PC-3 (cell line): ENCODE measurements at places on chromosomes 12 and 14. TPM values are rescaled to one million over a fixed set of nuclear protein-coding genes. Genes with fewer than 3 reads are reported as not detected.

GRCh38 chr14:74542056-74542685 is 48.6 kb downstream of the ISCA2 start:
- DNase-seq = no peak

NGB gene
- total RNA-seq = not detected in 2 replicates

CLEC2B gene
- not detected in 2 replicates for total RNA-seq

DNA sequence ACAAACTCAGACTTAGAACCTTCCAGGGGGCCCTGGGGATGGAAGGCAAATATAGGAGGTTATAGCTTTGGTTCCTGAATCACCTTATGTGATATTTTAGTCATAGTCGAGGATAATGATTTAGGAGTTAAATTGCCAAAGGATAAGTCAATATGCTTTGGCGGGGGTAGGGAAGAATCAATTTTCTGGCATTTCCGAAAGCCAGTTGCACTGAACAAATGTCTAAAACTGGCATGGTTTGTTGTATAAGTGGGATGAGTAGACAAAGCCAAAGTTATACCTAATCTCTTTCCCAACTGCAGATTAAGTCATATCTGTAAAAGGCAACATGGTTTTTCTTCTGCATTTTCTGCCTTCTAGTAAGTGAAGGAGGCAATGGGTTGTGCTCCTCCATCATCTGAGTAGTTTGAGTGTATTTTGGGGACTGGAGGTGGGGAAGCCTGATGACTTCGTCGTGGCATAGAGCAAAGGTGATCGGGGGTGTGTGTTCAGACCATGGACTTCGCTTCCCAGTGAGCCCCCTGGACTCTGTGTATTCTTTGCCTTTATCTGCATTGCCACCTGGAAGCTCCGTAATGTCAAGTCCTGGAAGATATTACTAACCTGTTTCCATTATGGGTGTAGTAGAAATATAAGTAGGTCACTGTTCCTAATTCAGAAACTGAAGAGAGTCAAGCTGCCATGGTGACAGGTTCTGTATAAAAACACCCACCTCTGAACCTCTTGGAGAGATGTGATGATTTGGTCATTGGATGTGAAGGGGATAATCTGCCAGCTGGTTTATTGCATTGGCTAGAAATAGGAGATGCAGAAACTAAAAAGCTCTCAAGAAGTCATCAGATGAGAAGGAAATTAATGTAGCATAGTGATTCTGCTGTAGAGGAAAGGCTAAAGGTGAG is 24.5 kb downstream of the PPFIBP1 start:
- peak; percentile 35 for DNase-seq

- no peak for DNase-seq
Measured at GRCh38 chr12:78176643-78177042, 345.9 kb downstream of the NAV3 start.

DNA sequence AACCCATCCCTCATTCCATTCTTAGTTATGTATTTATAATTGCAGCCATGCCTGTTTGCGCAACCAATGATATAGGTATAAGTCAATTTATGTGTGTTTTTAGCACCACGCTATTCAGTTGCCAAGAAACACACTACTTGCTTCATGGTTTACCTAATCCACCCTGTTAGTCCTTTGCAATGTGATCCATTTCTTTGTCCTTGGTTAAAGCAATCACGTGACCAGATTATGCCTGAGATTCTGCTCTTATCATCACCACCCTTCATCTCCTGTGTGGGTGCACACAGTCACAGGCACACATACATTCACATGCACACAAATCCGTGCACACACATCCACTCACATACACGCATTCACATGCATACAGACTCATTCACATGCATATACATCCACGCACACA is 52.3 kb upstream of the KCNA5 start:
- DNase-seq = no peak

- DNase-seq = no peak
Measured at GRCh38 chr14:99664058-99664936, 19.4 kb downstream of the HHIPL1 start.

DNA sequence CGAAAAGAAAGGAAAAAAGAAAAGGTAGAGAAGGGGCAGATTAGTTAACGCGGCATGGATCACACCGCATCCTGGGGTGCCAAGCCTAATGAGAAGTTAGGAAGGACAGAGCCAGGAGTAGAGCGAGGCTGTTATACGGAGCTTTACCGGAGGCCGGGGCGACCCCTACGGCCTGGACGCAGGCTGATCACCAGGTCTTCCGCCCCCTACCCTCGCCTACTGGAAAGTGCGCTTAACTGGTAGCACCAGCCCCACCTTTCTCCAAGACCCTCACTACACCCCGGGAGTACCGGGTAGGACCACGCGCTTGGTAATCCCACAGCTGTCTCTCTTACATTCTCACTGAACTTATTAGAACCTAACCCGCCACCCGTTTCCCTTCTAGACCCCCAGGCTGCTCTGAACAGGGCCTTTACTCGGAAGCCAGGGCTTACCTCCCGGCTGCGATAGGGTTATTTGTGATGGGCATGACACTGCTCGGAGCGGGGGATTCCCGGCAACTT is 33.8 kb downstream of the WBP11 start:
- no peak for DNase-seq

- no peak for DNase-seq
Measured at GRCh38 chr12:75628916-75629315, 117.5 kb upstream of the KRR1 start.

GRCh38 chr14:69886453-69887242 is 7.4 kb downstream of the SMOC1 start:
- peak; percentile 6 for DNase-seq

DNA sequence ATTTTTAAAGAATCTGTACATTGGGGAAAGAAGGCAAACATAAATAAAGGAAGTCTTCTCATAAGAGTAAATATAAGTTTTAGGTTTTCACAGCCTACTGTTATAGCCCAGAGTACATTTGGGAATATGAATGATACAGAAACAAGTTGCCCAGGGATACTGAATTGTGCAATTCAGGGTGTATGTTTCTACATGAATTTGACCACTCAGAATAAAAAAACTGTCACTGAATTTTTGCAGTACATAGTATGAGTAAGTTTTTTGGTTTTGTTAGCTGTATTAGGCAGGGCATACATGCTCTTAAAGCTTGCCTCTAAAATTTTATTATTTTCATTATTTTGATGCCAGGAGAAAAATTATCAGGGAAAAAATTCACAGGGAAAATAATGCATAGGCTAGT is 6.6 kb upstream of the PCNX4 start:
- no peak for DNase-seq

MANSC4 gene
- total RNA-seq = 1.9 and 4.1 TPM in 2 replicates

DNA sequence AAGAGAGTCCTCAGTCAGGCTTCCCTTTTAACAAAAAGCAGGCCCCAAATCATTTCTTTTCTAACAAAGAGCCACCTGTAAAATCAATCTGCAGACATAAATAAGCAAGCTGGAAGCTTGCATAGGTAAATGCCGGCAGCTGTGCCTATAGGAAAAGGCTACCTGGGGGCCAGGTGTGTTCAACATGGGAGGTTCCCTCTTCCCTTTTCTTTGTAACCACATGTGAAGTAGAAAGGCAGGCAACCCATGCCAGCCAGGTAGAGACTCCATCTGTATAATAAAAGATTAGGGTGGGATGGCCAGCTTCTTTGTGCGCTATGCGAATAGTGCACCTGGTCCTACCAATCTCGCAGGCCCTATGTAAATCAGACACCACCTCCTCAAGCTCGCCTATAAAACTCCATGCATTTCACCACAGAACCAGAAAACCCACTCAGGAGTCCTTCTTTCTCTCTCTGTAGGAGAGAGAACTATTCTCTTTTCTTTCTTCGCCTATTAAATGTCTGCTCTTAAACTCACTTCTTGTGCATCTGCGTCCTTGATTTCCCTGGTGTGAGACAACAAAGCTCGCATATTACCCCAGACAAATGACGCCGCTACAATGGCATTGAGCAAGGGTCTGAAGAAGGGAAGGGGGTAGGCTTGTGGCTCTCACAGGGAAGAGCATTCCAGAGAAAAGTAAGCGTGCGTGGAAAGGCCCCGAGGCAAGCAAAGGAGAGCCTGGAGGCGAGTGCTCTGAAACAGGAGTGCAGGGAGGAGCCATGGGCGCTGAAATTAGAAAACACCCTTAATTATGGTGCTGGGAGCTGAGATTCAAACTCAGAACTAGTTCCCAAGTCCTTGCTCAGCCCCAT is 67.2 kb downstream of the TTC9 start:
- no peak for DNase-seq

GRCh38 chr12:57621497-57622292 is 10.5 kb downstream of the ARHGEF25 start:
- peak; percentile 44 for DNase-seq

CIROP gene
- total RNA-seq = not detected in 2 replicates

DNA sequence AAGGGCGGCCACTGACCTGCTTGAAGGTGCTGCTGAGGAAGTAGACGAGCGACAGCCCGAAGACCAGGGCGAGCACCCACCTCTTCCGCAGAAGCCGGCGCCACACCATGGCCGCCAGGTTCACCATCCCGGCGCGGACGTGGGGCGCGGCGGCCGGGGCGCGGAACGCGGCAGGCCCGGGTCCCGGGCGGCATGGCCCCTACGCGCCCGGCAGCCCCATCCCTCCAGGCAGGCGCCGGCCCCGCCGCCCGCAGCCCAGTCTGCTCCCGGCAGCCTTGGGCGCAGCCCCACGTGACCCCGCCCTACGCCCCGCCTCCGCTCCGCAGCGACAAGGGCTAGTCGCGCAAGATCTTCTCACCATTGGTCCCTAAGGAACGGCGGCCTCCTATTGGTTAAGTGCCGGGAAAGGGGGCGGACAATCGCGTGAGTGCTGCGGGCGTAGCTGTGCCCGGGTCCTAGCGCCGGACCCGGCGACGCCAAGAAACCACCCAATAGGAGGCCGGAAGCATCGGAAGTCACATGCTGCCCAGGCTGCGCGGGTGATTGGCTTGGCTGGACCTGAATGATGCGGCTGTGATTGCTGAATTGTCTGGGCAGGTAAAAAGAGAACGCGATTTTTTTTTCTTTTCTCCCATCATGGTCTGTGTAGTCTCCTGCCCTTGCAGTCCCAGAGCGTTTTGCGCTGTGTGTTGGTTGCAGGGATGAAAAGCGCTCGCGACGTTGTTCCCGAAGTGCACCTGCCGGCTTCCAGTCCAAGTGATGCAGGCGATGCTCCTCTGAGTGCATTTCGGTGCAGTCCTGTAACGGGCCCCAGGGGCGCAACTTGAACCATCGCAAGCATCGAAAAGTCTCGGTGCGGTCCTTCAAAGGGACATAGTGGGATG is at the start of the genes RNFT2 and SPRING1:
TSS of gene RNFT2 (plus strand) at position 542 of the 884 bp plus-strand sequence. CDS start 2,183 bp downstream, outside the sequence.
TSS of gene SPRING1 (minus strand) at position 296 of the 884 bp plus-strand sequence. CDS start at position 127, 169 bp downstream.
- DNase-seq = peak; percentile 99

RPL10L gene
- not detected in 2 replicates for total RNA-seq

DNA sequence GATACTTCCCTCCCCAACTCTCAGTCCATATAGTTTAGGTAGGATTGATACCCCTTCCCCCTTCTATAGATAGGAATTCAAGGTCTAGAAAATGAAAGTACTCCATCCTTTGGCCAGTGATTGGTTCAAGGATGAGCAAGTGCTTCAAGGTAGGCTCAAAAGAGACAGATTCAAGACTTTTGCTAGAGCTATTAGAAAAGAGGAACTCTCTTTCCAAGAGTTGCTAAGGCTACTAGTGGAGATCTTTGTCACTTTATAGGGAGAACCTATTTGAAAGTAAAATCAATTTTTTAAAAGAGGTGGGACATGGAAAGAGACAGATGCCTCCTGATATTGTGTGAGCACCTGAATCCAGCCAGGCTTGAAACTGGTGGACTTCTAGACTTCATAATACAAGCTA is 17.5 kb downstream of the POLE2 start:
- no peak for DNase-seq

DNA sequence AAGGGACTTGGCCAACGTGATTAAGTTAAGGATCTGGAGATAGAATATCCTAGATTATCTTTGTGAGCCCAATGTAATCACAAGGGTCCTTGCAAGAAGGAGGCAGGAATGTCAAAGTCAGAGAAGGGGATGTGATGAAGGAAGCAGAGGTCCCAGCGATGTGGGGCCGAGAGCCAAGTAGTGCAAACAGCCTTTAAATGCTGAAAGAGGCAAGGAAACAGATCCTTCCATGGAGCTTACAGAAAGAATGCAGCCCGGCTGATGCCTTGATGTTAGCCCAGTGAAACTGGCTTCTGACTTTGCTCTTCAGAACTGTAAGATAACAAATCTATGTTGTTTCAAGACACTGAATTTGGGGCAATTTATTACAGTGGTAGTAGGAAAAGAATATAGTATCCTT is 74.9 kb downstream of the NEDD1 start:
- no peak for DNase-seq

DNA sequence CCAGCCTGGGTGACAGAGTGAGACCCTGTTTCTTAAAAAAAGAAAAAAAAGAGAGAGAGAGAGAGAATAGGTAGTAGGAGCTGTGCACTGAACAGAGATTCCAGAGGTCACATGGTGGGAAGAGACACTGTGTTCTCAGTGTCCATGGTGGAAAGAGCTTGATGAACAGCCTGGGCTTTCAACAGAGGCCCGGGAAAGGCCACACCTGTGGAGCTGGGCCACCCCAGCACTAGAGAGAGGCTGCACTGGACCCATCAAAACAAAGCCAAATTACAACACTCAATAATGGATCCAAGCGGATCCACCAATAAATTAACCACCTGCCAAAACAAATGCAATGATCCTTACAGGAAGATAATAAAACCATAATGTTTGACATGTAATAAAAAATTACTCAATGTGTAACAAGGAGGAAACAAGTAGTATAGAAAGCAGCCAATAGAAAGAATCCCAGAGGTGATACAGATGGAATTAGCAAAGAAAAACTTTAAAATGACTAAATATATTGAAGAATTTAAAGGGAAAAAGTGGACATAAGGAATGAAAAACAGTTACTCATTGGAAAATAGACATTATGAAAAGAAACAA is 44.8 kb upstream of the BCL2L14 start:
- DNase-seq = no peak

- DNase-seq = no peak
Measured at GRCh38 chr12:114368685-114369452, 37.1 kb downstream of the TBX5 start.

DNA sequence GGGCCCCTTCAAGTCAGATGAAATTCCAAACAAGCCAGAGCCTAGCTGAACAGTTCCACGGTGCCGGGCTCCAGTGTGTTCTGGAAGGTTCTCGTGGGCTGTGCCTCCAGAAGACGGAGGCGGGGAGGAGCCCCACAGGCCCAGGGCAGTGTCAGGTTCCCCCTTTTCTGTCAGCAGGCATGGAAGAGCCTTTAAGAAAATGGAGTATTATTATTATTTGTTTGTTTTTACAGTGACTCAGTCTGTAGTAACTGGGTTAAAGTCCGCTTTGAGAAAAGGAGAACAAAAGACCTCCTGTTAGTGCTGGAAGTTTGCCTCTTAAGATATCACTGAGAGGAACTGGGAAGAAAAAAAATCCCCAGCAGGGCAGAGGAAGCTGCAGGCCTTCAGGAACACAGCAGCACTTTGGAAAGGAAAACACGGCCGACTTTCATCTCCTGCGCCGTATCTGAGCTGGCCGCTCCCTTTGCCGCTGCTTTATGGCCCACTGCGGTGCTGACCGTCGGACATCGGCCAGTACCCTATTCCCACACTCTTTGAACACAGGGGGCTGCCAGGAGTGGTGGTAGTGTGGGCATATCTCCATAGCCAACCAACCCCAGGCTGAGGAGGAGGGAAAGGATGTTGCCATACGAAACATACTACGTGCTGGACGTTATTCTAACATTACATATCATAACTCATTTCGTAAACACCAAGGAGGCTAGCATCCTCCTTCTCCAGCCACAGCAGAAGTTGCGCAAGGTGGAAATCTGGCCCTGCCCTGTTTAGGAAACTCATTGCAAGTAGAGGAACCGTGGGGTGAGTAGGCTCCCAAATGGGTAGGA is 194.0 kb downstream of the ZFP36L1 start:
- peak; percentile 97 for DNase-seq
